Activated CD4-positive, alpha-beta T cell treated with anti-CD3 and anti-CD28 coated beads, Interleukin-10, Interleukin-2, amounts not matched to agents 100 ng/mL and 50 ng/mL, durations not matched to agents 16 hours and 8 hours (primary cell): ENCODE measurements at places on chromosomes 4 and X.

GRCh38 chrX:10015355-10015722 is 48.2 kb downstream of the CLDN34 start:
- DNase-seq = no peak

- no peak for DNase-seq
Observed at GRCh38 chr4:74038425-74039314, at the start of gene CXCL3. TSS of gene CXCL3 (minus strand) at chr4:74038689. CDS start at chr4:74038611, 78 bp downstream.

- no peak for DNase-seq
Observed at GRCh38 chr4:173269280-173269679, 64.9 kb downstream of the HMGB2 start.

DNA sequence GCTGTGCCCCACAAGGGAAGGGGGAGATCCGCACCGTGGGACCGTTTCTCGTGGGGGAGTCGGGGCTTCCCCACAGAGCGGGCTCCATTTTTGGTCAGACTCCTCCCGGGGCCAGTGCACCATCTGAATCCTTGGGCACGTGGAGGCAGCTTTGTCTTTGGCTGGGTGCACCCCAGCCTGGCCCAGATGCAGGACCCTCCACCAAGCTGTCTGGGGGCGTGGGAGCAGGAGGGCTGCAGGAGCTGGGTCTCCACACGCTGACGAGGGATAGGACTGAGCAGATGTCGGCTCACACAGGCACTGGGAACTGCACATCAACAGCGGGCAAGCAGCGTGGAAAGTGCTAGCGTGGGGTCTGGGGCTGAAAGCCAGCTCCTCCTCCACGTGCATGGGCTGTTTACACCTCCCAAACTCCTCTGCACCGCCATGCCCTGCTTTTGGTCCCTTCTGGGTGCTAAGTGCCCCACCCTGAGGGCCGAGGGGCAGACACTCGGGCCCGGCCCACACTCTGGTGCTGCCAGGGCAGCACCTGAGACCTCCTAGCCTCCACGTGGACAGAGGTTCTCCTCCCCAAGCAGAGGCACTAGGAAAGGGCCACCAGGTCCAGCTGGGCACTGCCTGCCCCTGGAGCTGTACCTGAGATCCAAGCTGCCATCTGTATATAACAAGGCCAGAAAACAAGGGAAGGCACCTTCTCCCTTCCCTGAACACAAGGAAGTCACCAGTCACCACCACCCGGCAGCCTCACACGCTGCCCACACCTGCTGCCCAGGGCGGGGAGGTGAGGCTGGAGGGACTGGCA is 13.8 kb downstream of the DGKQ start:
- DNase-seq = no peak

DNA sequence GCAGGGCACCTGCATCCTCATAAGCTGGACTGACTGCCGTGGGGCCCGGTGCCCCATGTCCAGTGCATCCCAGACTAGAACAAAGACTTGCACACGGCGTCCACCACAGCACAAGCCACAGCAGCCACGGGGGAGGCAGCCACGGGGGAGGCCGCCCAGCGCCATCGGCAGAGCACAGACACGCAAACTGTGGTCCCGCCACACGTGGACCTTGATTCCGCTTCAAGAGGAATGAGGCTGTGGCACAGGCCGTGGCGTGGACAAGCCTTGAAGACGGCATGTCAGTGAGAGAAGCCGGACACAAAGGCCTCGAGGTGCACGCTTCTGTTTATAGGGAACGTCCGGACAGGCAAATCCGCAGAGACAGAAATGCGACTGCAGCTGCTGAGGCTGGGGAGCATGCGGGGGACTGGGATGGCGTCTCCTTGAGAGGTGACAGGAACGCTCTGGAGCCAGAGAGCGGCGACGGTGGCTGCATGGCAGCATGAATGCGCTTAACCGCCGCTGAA is 10.1 kb upstream of the CPLX1 start:
- DNase-seq = no peak

DNA sequence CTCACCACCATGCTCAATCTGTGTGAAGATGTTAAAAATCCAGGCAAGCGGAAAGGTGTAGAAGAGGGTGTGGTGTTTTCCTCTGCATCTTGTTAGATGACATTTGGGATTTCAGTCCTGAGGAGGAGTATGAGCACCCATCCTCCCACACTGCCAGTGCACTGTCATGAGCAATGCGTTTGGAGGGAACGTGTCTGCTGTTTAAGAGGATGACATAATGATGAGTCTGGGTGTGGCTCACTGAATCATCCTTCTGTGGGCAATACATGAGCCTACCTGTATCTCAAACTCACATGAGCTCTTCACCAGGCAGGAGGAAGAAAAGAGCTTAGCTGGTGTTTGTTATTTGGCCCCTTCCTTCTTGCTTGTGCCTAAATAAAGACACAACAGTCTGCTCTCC is 67.9 kb upstream of the ARX start:
- DNase-seq = no peak

GRCh38 chr4:101337688-101338087 is 9.6 kb downstream of the PPP3CA start:
- no peak for DNase-seq

GRCh38 chr4:147220833-147221232 is 260.1 kb upstream of the EDNRA start:
- no peak for DNase-seq

DNA sequence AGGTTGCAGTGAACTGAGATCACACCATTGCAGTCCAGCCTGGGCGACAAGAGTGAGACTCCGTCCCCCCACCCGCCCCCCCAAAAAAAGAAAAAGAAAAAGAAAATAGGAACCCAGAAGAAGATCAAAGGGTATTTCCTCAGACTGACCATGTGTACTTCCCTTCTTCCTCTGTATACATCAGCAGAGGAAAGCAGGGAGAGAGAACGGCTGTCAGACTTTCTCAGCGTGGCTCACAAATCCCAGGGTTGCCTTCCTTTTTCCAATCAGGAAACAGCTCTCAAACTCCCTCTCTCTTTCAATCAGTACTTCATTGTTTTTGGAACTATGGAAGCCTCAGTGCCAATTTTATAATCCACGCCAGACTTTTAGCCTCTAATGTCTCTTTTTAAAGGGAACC is 59.1 kb downstream of the CHRNA9 start:
- DNase-seq = no peak

- no peak for DNase-seq
Observed at GRCh38 chr4:94244829-94245185, 37.1 kb downstream of the SMARCAD1 start.

GRCh38 chrX:13482746-13483541 is 86.5 kb upstream of the EGFL6 start:
- no peak for DNase-seq

GRCh38 chr4:112531146-112531545 is 15.2 kb upstream of the NEUROG2 start:
- no peak for DNase-seq

DNA sequence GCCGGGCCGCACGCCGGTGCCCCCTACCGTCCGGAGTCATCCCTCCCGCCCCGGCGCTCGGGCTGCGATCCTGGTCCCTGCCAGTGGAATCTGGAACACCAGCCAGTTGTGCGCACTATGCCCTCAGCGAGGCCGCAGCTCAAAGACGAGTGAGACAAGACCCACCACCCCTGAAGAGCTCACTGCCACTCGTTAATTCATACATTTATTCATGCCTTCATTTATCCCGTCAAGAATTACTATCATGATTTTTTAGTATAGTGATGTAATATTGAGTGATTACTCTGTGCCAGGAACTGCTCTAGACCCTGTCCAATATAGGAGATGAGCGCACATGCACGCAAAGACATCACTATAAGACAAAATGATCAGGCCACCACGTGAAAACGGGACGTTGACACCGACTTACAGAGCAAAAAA is 247 bp upstream of the PPA2 start:
- no peak for DNase-seq

GRCh38 chrX:8305350-8305749 is 134.3 kb upstream of the VCX2 start:
- no peak for DNase-seq

- DNase-seq = no peak
Observed at GRCh38 chr4:29762151-29762550, 958.0 kb upstream of the PCDH7 start.

DNA sequence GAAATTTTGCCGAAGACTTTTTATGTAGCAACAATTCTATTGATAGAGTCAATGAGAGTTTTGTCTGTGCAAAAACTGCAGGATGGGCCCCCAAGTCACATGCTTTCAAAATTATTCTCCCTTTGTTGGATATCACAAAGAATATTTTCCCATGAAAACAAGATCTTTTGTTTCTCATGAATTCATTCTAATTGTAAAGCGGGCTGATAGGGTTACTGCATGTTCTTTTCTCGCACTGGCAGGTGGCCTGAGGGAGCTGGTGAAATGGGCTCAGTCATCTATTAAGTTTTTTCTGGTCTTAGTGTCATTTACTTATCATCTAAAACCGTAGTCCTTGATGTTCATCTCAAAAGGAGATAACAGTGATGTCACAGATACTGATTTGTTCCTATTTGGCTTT is 44.2 kb downstream of the MID1IP1 start:
- DNase-seq = no peak

DNA sequence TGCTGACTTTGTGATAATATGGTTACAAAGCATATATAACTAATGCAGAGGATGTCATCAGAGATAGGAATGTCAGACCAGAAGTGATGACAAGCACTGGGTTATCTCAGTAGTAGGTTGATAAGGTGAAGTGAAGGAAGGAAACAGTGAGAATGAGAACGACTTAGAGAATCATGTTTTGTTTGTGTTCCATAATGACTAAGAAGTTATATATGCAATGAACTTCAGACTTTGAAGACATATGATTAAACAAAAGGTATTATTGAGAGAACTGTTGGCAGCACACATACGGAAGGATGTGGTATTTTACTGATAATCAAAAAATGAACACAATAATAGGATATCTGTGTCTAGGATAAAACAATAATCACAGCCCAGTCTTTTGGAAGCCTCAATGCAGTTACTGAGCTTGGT is 18.3 kb upstream of the HHIP start:
- DNase-seq = no peak

DNA sequence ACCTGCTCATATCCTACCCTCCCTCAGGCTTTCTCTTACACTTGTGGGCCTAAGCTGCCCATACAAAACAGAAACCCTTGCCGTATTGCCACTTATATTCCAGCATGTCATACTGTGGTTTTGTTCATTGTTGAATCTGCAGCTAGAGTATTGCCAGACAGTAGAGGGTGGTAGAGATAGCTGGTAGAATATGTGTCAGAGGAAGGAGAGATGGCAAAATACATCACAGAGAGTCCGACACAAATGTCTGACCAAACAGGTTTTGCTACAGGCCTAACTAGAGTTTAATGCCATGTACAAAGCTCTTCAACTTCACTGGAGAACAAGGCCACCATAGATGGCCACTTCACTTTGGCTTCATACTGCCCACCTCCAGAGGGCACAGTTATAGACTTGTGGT is 160.1 kb downstream of the EFHC2 start:
- DNase-seq = no peak

GRCh38 chrX:136623396-136623795 is 24.6 kb upstream of the CD40LG start:
- DNase-seq = peak; percentile 60

GRCh38 chr4:76212851-76213414 is 691 bp downstream of the SCARB2 start:
- peak; percentile 23 for DNase-seq

GRCh38 chr4:3532751-3533422 is 665 bp upstream of the LRPAP1 start:
- DNase-seq = no peak

DNA sequence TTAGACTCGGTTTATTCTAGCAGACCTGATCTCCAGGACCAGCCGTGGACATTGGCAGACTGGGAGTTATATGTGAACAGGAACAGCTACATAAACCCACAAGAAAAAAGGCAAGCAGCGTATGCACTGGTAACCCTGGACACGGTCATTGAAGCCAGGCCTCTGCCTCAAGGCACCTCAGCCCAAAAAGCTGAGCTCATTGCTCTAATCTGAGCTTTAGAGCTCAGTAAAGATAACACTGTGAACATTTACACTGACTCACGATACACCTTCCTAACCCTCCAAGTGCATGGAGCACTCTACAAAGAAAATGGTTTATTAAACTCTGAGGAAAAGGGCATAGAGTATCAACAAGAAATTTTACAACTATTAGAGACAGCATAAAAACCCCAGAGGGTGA is 148.9 kb upstream of the FGF16 start:
- no peak for DNase-seq

DNA sequence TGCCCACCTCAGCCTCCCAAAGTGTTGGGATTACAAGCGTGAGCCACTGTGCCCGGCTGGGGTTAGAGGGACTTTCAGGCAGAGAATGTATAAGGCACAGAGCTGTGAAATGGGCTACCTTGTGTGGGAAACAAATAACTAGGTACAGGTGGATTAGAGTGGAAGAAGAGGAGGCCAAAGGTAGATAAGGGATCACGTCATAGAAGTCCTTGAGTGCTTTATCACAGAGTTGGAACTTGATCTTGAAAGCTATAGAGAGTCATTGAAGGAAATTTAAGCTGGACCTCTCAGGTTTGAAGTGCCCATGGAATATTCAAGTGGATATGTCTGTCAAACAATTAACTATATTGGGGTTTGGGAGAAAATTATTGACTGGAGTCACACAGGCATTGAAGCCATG is 8.4 kb downstream of the N4BP2 start:
- DNase-seq = no peak

GRCh38 chr4:45751877-45752530 is 371.9 kb downstream of the GABRG1 start:
- no peak for DNase-seq

- no peak for DNase-seq
Observed at GRCh38 chrX:20971250-20971649, 403.0 kb upstream of the CNKSR2 start.

- peak; percentile 86 for DNase-seq
Observed at GRCh38 chrX:154398668-154399526, 720 bp downstream of the RPL10 start.

- no peak for DNase-seq
Observed at GRCh38 chr4:169209388-169209883, 61.3 kb downstream of the SH3RF1 start.

GRCh38 chr4:108607079-108607815 is 13.1 kb upstream of the RPL34 start:
- DNase-seq = no peak

DNA sequence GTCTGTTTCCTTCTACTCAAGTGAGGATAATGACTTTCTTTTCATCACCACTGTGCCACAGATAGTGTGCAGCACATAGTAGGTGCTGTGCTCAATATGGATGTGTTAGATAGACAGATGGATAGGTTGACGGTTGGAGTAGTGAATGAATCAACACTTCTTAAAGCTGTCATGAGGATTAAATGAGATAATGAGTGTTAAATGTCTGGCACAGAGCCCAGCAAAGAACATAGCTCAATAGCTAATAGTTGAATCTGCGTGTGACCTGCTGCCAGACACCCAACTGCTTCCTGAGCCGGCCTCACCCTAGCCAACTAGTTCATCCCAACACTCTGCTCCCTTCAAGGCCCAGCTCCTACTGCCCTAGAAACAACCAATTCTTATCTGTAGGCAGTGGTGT is 67.7 kb upstream of the PJA1 start:
- no peak for DNase-seq

GRCh38 chrX:67500617-67501016 is 43.2 kb upstream of the AR start:
- DNase-seq = no peak

DNA sequence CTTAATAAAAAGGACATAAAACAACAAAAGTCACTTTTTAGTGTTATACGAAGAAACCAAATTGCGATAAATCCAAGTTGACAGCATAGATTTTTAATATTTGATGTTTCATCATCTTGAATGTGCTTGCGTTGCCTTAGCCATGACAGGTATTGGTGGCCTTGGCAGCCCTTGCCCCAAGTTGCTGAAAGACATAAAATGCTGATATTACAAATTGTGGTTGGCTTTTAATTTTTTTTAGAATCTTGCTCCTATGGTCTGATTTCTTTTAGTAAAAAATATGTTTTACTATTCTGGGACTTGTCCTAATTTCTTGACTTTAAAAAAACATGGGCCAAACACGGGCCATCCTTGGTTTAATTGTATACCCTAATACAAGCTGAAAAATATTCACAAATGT is 122.6 kb downstream of the SLC4A4 start:
- no peak for DNase-seq
